ENCODE measurements at places on chromosomes 3 and 15.

GRCh38 chr3:146152834-146153233 lies 8.2 kb downstream of the PLOD2 start:
- no peak for DNase-seq

DNA sequence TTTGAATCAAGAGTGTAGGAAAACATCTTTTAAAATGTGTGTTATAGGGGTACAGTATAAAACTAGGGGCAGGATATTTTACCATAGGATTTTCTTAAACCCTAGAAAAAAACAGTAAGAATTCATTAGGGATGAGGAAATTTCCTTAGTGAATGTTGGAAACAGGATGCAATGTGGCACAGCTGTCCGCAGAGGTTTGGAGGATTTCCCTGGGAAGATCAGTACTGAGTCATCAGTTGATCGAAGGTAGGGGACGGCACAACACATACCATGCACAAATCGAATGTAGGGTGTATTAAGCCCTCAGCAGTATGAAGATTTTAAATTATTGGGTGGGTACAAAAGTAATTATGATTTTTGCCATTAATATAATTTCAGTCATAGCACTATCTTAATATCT lies 49.9 kb downstream of the FNDC3B start:
- DNase-seq = no peak

DNA sequence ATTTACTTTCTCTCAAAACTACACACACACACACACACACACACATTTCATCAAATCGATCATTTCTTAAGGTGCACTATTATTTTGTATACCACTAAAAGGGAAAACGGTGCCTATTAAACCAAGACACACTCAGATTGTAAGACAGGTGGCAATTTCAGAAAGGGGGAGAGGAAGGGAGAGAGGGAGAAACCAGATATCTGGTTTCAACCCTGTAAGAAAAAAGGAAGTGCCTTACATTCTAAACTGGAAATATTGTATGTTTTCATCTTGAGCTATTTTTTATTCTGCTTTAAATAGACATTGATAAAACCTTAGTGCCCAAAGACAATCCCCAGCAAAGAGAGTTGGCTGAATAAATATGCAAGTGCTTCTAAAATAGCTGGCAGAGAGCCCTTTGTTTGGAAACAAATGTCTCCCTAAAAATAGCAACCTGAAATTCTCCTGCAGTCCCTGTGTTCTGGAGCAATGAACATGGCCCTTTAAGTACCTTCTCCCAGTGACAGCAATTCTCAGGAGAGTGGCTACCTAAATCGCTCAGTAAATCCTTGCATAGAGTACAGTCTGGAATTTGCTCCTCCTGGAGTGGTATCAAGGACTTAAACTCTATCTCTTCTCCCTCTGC lies 85.7 kb downstream of the RARB start:
- DNase-seq = peak; percentile 8

DNA sequence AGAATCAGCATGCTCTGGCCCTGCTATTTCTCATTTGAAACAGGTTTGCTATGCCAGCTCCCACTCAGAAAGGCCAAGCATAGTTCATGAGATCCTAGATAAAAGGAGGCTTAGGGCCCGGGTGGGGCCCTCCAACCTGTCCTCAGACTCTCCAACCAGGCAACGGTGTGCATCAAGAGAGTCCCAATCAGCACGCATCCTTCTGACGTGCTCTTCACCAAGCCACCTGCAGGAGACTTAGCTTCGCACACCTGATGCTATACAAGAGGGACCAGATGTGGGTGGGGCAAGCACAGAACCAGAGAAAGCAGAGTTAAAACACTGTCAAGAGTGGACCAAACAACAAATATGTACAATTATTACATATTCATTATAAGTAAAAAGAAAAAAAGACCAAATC lies 17.3 kb downstream of the STIMATE start:
- DNase-seq = no peak

DNA sequence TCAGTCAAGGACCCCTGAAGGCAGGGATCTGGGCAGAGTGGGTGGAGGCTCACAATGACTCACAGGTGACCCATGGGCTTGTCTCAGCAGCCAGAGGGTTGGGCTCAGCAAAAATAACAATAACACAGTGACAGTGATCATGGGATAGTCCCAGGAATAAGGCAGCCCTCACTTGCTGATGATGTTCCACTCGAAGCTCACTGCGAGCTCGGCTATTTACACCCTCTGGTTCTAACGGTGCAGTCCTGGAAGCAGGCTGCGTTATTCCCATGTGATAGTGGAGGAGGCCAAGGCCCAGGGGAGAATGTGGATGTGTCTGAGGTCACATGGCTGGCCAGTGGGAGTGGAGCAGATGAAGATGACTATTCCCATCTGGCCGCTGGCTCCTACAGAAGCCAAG lies 16.2 kb downstream of the CCDC33 start:
- no peak for DNase-seq

DNA sequence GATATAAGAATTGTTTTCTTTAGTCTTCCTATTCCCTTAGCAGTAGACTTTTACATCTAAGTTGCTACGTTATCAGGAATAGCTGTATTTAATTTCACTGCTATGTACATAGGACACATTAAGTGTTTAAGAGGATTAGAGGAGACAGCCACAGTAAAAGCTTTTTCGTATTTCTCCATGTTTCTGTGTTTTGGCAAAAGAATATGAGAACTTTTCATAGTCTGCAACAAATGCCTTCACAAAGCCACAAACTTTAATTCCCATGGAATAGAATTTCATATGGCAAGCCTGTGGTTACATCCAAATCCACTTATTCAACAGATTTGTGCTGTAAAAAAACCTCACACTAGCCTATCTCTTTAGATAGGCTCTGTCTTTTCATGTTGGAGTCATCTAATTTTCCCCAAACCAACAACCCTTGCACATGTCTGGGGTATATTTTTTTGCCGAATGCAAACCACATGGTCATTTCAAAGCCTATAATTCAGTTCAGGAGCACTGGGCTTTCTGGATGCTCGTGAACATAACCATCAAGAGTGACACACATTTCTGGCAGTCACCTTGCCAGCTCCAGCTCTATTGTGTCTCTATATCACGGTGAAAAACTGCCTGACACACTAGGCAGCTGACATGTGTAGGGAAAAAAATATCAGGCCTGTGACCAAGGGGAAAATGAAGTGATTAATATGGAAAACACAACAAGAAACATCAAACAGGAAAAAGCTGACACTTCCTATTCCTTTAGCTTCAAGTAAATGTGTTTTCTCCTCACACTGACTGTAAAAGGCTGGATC lies 19.2 kb downstream of the PLD1 start:
- DNase-seq = no peak
